ENCODE measurements at places on chromosomes 4 and X.

DNA sequence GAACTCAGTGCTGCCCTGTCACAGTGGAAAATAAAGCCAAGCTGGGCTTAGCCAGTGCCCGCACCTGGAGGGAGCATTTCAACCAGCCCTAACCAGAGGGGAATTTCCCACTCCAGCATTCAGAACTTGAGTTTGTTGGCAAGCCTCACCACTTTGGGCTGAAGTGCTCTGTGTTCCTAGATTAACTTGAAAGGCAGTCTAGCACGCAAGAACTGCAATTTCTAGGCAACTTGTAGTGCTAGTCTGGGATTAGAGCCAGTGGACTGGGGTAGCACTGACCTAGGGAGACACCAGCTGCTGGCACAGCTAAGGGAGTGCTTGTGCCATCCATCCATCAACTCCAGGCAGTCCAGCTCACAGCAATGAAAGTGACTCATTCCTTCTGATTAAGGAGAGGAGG is 1060.6 kb upstream of the GRID2 start:
- DNase-seq, result no peak

DNA sequence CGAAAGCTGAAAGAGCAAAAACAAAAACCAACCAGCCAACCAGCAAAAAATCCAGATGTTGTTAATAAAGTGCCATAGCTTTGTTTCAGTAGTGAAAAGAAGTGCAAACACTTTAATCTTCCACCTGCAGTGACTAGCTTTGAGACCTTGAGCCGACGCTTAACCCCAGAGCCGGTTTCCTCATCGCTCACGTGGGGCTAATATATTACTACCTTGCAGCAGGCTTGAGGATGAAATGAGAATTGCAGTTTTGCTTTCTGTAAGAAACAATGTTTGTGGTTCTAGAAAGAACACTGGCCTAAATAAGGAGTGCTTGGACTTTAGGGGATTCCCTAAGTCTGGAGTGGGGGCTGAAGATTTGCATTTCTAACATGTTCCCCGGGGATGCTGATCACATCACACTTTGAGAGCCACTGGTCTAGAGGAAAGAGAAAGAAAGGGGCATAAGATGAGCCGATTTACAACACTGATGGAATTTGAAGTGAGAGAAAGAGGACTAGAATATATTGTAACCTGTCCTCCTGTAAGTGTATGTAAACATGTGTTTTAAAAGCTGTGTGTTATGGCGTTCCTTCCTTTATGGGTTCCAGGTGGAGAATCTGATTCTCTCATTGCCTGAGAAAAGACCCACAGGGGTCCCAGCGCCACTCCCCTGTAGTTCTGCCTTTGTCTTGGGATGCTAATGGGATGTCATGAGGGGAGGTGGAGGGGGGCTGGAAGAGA is 1.4 kb downstream of the FGF2 start:
- peak; percentile 28 for DNase-seq

DNA sequence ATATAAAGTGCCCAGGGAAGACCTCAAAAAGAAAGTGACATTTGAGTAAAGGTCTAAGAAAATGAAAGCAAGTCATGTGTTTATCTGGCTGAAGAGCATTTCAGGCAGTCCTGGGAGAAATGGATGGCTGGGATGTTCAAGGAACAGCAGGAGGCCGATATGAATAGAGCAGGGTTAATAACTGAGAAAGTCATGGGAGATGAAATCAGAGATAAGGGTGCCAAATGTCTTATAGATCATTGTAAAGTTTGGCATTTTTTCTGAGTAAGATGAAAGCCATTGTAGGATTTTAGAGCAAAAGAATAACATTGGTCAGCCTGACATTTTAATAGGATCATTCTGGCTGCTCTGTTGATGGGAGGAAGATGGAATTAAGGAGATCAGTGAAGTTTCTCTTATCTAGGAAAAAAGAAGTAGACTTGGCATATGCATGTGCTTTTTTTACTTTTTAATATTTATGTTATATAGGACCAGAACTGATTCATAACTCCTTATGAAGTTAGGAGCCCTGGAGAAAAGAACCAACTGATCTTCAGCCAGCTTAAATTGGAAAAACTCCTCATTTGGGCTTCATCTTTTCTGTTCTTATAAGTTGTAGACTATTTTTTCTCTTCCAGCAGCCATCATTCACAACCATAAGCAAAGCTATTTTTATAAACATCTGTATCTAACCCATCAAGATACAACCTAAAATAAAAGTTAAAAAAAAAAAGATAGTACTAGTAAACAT is 18.6 kb downstream of the AIMP1 start:
- DNase-seq, result no peak

DNA sequence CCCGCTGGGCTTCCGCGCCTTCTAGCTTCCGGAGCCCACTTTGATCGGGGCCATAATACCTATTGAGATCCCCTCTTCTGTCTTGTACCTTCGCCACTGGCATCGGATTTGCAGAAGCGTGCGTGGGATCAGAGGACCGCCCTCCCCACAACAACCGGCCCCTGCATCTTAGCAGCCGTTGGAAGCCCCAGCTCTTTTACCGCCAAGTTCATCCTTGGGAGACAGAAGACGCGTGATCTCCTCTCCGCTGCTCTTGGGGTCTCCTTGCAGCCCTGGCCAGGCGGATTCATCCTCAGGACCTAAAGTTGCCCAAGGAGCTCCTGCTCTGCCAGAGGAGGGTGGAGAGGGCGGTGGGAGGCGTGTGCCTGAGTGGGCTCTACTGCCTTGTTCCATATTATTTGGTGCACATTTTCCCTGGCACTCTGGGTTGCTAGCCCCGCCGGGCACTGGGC is 1.6 kb downstream of the SLIT2 start:
- no peak for DNase-seq

- DNase-seq, result no peak
Observed at GRCh38 chr4:156953951-156954350, 17.6 kb downstream of the PDGFC start.

GRCh38 chr4:4480685-4481398 is 61.0 kb downstream of the STX18 start:
- no peak for DNase-seq

GRCh38 chr4:123170843-123171242 is 225.8 kb upstream of the SPRY1 start:
- DNase-seq, result no peak

DNA sequence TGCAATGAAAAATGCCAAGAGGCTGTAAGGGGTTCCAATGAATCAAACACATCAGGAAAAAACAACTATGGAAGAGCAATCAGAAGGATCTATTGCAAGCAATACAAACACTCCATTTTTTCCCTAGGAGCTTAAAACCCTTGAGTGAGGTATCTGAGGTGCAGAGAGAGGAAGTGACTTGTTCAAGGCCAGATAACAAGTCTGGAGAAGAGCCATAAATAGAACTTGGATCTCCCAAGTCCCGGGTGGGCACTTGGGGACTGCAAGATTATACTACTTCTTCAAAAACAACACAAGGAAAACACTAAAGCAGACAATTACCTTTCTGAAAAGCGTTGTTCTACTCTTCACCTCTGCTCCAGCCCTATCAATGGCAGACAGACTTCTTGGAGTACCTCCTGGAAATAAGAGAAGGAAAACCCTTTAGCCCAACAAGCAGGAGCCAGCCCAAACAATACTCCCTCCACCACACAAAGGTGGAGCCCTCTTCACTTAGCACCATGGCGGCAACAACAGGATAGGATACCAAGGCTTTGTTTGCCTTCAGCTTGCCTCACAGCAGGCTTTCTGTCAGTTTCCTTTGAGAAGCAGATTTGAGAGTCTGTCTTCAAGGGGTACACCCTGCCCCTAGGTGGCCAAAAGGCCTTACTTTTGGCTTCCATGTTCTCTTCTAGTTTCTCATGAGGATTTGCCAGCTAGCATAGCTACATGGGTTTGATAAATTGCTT is 26.0 kb downstream of the AIFM1 start:
- no peak for DNase-seq

DNA sequence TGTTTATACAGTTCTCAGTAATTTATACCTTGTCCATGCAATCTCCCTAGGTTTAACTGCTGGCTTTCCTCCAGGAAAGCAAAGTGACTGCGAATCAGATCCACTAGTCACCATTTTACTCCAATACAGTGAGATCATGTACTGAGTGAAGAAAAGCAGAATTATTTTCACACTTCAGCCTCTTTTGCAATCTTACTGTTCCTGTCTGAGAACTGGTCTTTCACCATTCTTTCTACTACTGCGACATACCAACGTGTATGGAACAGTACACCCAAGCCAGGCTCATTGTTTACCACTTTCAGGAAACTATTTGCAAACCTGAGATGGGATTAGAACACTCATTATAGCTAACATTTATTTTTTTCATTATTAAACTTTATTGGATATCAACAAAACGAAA is 8.0 kb upstream of the MSL3 start:
- DNase-seq, result no peak

DNA sequence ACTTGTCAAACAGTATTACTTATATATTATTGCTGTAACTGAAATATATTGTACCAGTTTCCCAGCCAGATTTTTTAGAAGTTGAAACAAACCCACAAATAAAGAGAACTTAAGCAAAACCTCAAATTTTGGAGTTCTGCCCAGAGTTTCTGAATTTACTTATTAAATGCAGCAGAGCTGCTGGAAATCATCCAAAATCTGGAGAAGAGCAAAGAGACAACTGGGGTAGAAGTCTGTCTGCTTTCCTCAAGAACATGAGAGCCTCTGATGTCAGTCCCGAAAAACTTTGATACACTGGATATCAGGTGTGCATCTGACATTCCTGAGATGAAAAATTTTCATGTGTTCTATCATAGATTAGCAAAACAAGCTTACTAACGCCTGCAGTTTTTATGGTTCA is 325.9 kb downstream of the NR3C2 start:
- peak; percentile 82 for DNase-seq

DNA sequence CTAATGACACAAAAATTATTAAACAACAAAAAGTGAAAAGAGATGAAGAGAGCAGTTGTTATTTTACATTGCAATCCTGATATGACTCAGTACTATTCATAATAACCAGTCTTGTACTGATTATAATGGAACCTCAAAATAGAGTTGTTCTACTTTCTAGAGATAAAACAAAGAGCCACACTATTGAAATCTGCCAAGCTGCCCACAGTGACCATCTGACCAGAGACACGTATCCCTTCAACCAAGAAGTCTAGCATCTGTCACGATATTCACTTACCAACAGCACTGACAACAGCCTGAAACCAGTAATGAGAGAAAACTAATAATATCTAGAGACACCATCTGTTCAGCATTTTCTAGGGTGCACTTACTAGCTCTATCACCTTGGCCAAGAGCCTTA is 466.7 kb downstream of the NKX6-1 start:
- no peak for DNase-seq

DNA sequence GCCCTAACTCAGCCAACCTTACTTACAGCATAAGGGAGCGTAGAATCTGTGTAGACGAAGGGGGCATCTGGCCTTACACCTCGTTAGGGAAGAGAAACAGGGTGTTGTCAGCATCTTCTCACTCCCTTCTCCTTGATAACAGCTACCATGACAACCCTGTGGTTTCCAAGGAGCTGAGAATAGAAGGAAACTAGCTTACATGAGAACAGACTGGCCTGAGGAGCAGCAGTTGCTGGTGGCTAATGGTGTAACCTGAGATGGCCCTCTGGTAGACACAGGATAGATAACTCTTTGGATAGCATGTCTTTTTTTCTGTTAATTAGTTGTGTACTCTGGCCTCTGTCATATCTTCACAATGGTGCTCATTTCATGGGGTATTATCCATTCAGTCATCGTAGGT is 14.6 kb downstream of the PLP1 start:
- DNase-seq, result no peak

- no peak for DNase-seq
Observed at GRCh38 chr4:112532267-112532666, 16.3 kb upstream of the NEUROG2 start.

DNA sequence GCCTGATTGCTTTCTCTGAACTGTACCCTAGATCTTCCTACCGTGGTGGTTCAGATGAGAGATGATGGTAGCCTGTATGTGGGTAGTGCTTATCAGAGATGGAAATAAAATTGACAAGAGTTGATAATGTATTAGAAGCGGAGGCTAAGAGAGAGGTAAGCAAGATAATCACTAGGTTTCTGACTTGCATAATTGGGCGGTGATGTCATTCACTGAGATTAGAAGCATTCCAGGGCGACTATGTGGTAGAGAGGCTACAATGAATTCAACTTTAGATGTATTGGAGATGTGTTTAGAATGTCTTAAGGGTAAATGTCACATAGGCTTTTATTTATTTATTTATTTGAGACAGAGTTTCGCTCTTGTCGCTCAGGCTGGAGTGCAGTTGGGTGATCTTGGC is 415 bp upstream of the TENM3 start:
- DNase-seq, result no peak

DNA sequence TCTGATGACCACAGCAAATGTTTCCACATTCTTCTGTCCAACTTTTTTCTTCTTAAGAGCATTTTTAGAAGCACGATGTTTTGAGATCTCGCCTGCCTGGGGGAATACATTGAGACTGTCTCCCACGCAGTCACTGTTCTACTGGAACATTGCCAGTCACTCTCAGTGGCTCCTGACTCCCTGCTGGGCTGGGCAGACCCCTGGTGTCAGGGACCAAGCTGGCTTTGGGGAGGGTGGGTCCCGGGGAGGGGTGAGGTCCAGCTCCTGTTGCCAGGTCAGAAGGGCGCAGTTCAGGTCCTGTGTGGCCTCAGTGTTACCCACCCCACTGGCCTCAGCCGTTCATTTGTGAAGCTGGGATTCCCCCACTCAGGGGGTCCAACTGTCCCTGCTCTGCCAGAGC is 18.9 kb upstream of the ABLIM2 start:
- DNase-seq, result no peak

All from smooth muscle cell of the brain vasculature (primary cell).